ENCODE measurements at places on chromosomes 5 and 9.

- DNase-seq: no peak
Observed at GRCh38 chr5:5969942-5970483, 408.3 kb downstream of the MED10 start.

GRCh38 chr5:136205061-136205702, 12.2 kb upstream of the SMIM32 start:
- no peak for DNase-seq

DNA sequence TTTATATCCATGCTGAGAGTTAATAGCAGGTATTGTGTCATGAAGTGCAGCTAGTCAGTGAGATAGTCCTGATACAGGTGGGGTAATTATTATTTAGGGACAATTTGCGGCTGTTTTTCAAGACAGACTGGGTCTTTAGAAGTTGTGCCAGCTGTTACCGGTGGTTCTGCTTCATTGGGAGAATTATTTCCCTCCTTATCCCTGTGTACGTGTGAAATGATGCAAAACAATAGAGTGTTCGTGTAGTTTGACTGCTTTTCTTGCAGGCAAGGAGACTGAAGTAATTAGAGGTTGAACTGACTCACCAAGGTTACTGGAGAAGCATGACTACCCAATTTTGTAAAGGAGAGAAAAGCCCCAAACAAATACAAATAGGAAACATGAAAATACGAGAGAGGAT, 101.7 kb downstream of the ARRDC3 start:
- DNase-seq: no peak

DNA sequence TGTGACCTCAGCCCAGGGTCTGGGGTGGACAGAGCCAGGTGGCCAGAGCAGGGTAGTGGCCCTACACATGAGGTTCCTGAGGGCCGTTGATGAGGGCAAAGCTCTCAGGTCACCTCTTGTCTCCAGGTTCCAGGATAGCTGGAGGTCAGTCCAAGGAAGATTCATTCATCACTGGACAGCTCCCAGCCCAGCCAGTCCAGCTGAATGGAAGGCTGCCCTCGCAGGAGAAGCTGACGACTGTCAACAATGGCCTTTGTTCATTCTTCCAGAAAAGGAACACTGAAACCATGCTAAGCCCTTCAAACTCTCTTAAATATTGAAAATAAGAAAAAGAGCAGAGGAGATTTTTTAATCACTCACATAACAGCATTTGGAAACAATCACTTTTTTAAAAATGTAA, 169.7 kb upstream of the TBCA start:
- no peak for DNase-seq

DNA sequence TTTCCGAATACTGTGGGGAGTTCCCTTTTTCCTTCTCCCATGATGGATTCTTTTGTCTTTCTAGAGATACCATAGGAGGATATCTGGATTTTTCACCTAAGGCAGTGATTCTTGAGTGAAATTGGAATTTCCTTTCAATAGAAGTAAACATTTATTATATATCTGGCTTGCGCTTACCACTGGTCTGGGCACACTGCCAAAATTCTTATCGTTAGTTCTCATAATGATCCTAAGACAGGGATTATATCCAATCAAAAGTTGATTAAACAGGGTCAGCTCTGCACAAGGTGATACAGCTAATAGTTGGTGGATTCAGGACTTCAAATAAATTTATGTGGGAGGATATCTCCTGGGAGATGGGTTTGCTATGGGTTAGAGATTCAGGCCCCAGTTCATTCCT, 9.6 kb downstream of the TLE4 start:
- DNase-seq: no peak

DNA sequence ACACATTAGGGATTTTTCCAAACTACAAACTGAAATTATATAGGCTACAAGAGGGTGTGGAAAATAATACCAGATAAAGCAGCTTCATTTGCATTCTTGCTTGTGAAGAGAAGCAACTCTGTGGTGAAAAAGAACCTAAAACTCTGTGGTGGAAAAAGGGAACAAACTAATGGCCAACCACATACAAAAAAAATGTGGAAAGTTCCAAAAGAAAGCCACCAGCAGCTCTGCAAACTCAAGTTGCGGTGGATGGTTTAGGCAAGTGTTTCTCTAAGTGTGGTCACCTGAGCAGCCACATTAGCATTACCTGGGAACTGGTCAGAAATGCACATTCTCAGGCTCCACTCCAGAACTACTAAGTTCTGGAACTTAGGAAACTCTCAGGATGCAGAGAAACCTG, 586.4 kb downstream of the ACTL7B start:
- DNase-seq: no peak

DNA sequence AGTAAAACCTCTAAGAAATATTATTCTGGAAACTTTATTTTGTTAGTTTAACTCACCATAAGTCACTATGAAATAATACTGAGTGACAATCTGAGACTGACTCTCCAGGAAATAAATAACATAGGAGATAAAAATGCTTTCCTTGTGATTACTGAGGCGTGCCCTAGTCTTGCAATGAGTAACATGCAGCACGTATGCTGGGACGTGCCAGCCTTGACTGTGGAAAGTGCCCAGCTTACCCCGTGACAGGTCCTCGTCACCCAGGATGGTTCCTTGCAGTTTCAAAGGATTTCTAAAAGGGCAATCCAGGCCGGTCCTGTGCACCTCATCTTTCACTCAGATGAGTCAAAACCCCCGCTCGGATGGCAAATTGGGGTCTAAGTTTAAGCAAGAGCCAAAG, 720.8 kb upstream of the ADAMTS16 start:
- no peak for DNase-seq

GRCh38 chr9:128409978-128410377, 10.7 kb upstream of the CERCAM start:
- DNase-seq: no peak

DNA sequence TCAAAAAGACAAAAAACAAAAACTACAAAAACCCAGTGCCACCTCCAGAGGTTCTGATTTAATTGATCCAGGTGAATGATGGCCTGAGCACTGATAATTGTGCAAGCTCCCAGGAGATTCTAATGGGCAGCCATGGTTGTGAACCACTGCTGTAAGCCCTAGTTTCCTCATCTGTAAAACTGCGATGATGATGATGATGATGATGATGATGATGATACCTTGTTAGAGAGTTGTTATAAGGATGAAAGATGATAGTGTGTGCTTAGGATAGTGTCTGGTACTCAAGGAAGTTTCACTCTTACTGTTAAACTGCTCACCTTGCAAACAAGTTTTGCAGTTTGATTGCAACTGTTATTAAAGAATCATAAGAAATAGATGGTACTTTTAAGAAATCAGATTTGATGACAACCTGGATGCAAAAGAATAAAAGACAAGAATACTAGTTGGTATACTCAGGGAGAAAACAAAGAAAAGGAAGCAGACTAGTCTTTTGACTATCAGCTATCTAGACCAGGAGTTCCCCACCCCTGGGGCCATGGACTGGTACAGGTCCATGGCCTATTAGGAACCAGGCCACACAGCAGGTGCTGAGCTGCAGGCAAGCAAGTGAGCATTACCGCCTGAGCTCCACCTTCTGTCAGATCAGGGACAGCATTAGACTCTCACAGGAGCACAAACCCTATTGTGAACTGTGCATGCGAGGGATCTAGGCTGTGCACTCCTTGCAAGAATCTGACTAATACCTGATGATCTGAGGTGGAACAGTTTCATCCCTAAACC, 98.0 kb downstream of the OR2K2 start:
- no peak for DNase-seq

DNA sequence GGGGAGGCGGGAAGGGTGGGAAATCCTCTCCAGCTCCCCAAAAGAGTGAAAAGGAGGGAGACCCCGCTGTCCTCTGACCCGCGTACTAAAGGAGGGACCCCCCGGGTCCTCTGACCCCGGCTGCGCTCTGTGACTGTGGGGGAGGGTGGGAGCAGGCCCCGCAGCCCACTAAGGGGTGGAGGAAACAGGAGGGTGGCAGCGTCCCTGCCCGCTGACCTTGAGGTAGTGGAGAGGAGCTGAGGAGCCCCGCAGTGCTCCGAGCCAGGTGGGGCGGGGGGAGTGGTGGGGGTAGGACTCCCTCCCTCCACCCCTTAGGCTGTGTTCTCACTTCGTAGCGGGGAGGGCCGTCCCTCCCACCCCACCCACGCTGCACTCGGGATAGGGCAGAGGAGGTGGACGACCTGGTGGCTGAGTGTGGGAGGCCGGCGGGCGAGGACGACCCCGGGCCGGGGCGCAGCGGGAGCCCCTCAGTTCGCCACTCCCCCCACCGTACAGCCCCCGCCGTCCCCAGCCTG, 449 bp upstream of the ADCY2 start:
- DNase-seq: no peak

GRCh38 chr5:54360925-54361662, 50.7 kb upstream of the ARL15 start:
- no peak for DNase-seq

DNA sequence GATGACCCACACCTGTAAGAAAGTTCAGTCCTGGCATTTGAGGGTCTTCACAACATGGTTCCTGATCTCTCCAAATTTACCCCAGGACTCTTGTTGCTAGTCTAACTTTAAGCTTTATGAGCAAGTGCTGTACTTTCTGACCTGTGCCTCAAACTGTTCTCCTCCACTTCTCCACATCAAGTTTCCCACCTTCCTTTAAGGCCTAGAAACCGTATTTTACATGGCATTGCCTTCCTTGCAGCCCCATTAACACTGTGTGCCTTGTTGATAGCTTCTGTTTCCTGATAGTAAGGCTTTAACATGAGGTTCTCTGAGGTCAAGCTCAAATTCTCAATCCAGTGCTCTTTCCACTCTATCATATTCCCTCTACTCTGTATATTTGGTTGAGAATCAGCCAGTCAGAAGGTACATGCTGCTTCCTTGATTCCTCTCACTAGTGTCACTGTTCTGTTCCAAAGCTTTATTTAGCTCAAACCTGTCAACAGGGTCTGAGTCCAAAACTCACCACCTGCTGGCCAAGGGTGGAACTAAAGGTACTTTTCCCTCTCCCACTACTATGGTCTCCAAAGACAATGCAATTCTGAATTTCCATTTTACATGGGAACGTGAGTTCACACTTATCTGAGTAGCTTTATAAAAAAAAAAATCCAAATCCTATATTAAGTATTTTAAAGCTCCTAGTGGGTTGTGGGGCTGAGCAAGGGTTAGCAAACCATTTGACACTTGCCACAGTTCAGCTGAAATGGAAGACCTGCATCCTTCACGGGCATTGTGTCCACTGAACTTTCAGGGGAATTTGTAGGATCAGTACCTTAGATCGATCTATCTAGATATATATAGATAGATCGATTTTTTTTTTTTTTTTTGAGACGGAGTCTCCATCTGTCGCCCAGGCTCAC, 21.1 kb downstream of the VCP start:
- peak; percentile 56 for DNase-seq

GRCh38 chr5:67857502-67857901, 358.1 kb upstream of the PIK3R1 start:
- DNase-seq: no peak

GRCh38 chr9:16653491-16654399, 216.7 kb downstream of the BNC2 start:
- DNase-seq: no peak

DNA sequence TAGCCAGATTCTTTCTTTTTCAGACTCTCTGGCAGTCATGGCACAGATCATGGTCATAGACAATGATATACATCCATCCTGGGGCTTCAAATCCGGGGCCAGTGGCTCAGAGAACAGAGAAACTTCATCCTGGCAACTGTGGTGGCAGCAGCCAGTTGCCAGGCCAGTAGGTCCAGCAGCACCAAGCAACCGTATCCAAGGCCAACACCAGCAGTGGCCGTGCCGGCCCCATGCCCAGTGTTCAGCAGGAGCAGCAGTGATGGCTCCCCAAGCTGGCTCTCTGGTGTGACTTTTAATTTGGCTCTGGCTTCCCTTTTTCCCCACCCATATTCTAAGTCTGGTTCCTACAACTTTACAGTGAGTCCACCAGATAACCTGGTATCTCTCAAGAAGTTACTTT, 300.5 kb downstream of the DEPDC1B start:
- DNase-seq: no peak

DNA sequence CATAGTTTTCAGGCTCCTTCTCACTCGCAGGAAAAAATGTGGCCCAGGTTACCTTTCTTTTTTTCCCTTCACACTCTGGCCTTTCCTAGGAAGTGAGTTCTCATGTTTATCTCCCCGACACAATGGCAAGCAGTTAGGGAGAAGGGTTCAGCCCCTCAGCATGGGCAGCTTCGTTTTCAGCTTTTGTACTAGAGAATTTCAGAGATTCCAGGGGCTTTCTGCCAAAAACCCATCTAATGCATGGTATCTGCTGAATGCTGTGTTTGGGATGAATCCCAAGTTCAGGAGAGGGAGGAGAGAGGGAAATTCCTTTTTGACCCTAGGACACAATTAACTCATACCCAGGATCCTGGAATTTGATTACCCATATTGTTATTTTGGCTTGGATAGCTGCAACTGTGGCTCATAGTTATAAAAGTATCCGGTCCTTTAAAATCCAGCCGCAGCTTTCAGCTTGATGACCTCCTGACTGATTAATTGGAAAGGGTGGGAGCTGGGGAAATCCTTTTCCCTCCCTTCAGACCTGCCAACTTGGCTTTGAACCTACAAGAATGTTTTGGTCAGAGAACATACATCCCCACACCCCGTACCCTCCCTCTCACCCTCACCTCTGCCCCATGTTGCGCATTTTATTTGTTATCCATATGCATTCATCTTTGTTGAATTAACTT, 78.4 kb downstream of the TMEM252 start:
- DNase-seq: no peak

GRCh38 chr5:142918959-142919635, 148.9 kb downstream of the ARHGAP26 start:
- DNase-seq: no peak

DNA sequence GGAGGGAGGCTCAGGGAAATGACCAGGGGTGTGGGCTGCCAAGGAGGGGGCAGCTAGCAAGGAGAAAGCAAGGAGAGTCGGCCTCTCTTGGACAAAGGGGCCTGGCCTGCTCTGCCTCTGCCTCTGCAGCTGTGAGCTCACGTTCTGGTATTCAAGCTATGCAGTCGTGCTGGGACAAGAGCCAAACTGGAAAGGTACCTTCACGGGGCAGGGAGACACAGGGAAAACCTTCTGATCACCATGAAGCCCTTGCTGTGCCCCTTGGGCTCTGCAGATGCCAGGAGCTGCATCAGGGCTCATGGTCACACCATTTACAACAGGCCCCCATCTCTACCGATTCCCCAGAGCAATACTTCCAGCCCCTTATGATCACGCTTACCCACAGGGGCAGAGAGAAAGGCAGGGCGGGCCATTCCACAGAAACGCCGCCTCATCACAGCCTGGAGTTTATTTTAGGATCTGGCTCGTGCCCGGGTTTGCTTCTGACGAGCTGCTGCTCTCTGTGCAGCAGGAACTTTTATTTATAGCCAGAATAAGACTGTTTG, 63.2 kb downstream of the PRRT1B start:
- no peak for DNase-seq

- DNase-seq: no peak
Observed at GRCh38 chr5:21398511-21398910, 1410.5 kb upstream of the CDH18 start.

- no peak for DNase-seq
Observed at GRCh38 chr9:126980231-126980630, 65.6 kb downstream of the RALGPS1 start.

Data from activated naive CD4-positive, alpha-beta T cell treated with Interleukin-2 at 50 U/mL for 16 hours (primary cell).